ENCODE measurements at places on chromosomes 6 and 20.

DNA sequence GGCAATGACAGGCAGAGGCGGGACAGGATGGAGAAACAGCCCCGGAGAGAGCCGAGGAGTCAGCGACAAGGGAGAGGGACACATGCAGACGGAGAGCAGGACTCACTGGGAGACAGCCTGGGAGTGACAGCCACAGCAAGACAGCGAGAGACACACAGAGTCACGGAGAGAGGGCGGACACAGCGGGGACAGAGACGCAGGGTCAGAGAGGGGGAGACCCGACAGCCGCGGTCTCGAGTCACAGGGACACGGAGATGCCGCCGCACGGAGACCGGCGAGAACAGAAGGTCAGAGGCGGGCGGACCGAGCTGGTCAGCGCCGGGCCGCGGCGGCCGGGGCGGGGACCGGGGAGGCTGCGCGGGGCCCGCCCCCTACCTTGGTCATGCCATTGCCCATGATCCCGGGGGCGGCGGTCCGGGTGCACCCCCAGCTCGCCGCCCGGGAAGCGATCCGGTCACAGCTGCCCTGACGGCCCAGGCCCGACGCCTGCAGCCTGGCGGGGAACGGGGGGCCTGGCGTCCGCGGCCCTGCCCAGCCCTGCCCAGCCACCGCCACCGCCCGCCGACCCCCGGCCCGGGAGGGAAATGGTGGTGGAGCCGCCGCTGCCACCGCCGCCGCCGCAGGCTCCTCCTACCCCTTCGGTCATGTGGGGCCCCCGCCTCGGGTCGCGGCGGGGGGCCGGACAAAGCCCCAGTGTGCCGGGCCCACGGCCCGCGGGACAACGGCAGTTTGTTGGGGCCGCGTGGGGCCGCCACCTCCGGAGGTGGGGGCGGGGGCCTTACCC is at the start of the genes DUSP15 and TTLL9:
TSS of gene DUSP15 (minus strand) at position 586 of the 784 bp plus-strand sequence. CDS start at position 396, 190 bp downstream.
TSS of gene TTLL9 (plus strand) at position 693 of the 784 bp plus-strand sequence. CDS start 493 bp downstream, outside the sequence.
- peak; percentile 84 for DNase-seq

- DNase-seq, result no peak
Measured at GRCh38 chr6:165634101-165634880, 28.8 kb downstream of the PDE10A start.

DNA sequence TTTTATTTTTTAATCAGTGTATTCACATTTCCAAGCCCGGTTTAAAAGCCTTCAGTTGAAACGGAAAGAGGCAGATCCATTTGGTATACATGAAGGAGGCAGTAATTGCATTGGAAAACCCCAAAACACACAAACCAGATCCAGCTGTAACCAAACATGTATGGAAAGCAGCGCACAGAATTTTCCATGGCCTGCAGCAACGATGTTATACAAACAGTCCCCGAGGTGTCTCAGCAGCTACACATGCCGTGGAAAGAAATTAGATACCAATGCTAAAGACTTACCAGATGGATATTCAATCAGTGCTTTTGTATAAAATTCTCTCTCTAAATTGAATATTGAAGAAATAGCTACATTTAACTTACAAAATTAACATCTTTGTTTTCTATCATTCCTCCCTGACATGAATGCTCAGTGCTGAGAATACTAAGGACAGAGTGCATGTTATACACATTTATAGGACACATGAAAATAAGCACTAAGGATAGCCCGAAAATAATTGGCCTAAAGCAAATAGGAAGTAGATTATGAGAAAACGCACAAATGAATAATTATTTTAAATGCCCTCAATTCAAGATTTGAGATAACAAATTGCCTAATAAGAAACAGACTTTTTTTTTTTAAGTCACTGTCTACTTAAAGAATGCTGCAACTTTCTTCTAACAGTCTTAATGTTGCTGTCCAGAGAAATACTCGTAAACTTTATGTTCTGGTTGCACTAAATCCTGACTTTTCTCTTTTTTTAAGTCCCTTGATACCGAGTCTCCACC is 713.1 kb downstream of the HDGFL1 start:
- no peak for DNase-seq

DNA sequence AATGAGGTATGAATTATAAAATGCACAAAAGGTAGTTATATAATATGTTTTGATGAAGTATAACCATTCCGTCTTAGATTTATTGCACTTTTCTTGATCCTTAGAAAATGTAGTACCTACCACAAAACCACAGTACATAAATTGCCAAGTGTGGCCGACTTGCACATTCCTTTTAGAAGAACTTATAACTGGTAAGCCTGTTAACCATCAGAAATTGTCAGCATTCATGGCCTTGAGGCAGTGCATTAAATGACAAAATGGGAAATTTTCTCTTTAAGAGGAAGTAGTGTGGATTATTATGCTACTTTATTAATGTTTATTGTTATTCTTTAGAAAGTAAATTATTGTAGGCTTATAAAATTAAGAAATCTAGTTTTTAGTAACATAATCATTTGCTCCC is 29.6 kb downstream of the TAB2 start:
- DNase-seq, result no peak

DNA sequence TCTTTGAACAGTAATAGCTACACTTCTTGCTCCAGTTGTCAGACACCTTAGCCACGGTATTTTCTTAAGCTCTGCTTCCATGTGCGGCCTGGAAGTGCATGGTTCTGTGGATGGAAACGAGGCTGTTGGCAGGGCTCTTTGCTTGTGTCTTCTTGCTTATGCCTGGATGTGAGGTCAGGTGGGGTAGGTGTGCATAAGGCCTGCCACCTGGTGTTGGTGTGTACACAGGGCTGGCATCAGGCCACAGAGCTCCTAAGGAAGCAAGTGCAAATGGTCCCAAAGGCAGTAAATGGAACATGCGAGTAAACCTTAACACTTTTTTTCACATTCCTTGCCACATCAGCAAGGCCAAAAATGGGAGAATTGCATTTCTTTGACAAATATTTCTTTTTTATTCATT is 158.1 kb upstream of the GMDS start:
- DNase-seq, result no peak

- DNase-seq, result no peak
Measured at GRCh38 chr6:11432713-11433450, 104.7 kb upstream of the TMEM170B start.

GRCh38 chr6:166206066-166206465 is 38.4 kb upstream of the TBXT start:
- DNase-seq, result no peak
